Muscle of arm (tissue), 14 donors: ENCODE measurements at places on chromosomes 13 and 19. TPM values are rescaled to one million over a fixed set of nuclear protein-coding genes. Genes with fewer than 3 reads are reported as not detected.

GRCh38 chr13:23289917-23290357, 109.2 kb downstream of the SGCG start:
- no peak for DNase-seq

DNA sequence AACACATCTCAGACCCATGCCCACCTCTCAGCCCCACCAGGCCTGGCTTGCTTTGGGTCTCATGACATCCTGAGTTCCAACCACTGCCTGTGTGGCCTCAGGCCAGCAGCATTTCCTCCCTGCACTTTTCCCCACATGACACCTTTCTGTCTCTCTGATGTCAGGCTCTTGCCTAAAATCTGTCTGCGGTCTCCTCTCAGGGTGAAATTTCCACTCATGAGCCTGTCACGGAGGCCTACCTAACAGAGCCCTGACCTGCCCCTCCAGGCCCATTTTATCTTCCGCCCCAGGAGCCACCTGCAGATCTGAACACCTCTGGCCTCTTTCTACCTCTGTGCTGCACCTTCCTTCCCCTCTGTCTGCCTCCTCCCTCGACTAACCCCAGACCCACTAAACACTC, 93.5 kb downstream of the ZDHHC20 start:
- DNase-seq, result no peak

GRCh38 chr19:54252845-54253244, 4.2 kb downstream of the LILRB5 start:
- DNase-seq, result no peak

DNA sequence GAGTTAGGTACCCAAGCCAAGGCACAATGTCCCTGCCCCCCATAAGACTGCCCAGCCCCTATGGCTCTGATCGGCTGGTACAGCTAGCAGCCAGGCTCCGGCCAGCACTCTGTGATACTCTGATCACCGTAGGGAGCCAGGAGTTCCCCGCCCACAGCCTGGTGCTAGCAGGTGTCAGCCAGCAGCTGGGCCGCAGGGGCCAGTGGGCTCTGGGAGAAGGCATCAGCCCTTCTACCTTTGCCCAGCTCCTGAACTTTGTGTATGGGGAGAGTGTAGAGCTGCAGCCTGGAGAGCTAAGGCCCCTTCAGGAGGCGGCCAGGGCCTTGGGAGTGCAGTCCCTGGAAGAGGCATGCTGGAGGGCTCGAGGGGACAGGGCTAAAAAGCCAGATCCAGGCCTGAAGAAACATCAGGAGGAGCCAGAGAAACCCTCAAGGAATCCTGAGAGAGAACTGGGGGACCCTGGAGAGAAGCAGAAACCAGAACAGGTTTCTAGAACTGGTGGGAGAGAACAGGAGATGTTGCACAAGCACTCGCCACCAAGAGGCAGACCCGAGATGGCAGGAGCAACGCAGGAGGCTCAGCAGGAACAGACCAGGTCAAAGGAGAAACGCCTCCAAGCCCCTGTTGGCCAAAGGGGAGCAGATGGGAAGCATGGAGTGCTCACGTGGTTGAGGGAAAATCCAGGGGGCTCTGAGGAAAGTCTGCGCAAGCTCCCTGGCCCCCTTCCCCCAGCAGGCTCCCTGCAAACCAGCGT, 3.0 kb upstream of the KMT2B start:
- no peak for DNase-seq

GRCh38 chr13:109655611-109656010, 130.8 kb downstream of the IRS2 start:
- DNase-seq, result no peak

GRCh38 chr13:46516599-46517338, 36.2 kb upstream of the LRCH1 start:
- DNase-seq, result no peak

GRCh38 chr19:6573350-6573749, 17.6 kb downstream of the CD70 start:
- no peak for DNase-seq

Gene CBLC
- 2.9 TPM for polyA plus RNA-seq

Gene RASL11A
- polyA plus RNA-seq, result 2.9 TPM

Gene SYNE4
- 0.74 TPM for polyA plus RNA-seq
